ENCODE measurements at places on chromosomes 1 and 21. TPM values are rescaled to one million over a fixed set of nuclear protein-coding genes. Genes with fewer than 3 reads are reported as not detected.

DNA sequence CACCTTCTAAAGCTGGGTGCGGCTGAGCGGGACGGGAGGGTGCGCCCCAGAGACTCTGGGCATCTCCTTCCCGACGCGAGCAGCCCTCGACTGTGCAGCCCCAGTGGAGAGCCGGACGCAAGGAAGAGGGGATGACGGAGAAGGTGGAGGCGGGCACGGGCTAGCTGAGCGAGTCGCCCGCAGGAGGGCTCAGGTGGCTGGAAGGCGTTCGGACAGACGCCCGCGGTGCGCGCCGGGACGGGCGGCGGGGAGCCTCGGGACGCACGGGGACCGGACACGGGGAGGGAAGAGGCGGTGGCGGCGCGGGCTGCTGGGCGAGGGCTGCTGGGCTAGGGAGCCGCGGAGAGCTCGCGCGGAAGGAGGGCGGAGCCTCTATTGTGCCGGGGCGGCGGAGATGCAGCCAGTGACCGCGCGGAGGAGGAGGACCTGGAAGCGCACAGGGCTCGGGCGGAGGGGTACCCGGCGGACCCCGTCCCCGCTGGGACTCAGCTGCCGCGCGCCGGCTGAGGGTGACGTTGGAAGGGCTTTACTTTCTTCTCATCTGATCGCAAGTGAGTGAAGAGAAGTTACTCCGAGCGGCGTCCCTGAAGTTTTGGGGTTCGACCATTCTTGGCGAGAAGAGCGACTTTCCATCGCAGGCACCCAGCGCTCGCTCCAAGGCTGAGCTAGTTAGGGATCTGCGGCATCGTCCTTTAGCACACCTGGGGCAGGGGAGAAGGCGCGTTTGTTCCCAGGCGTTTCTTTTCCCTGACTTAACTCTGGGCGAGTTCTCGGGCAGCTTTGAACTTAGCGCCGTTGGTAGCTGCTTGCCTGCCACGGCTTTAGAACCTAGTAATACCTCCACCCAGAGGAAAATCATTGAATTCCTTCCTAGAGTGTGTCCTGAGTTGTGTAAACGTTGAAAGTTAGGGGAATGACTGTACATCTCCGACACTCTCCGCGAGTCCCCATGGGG, at the start of gene OLFML2B:
OLFML2B (minus strand) TSS at position 323 of the 955 bp plus-strand sequence. CDS start 439 bp downstream, outside the sequence.
- H3K27ac ChIP-seq, result peak within 1 kb of the TSS; percentile 66
- H3K4me3 ChIP-seq, result peak within 1 kb of the TSS; percentile 68
- H3K36me3 ChIP-seq, result no peaks in the 10 kb centered on the region
- peaks cover 34% of the 10 kb centered on the region for H3K27me3 ChIP-seq
- peak; percentile 75 for DNase-seq
- H3K4me1 ChIP-seq, result peaks cover 39% of the 10 kb centered on the region

IL20 gene
- total RNA-seq, result not detected

GRCh38 chr1:24022581-24023361, 42.6 kb upstream of the SRSF10 start:
- no peak overlapping the region for H3K4me3 ChIP-seq
- peaks cover 42% of the 10 kb centered on the region for H3K4me1 ChIP-seq
- no peaks in the 10 kb centered on the region for H3K36me3 ChIP-seq
- H3K27ac ChIP-seq, result no peak overlapping the region
- DNase-seq, result no peak

DCST1 gene
- not detected for total RNA-seq

DNA sequence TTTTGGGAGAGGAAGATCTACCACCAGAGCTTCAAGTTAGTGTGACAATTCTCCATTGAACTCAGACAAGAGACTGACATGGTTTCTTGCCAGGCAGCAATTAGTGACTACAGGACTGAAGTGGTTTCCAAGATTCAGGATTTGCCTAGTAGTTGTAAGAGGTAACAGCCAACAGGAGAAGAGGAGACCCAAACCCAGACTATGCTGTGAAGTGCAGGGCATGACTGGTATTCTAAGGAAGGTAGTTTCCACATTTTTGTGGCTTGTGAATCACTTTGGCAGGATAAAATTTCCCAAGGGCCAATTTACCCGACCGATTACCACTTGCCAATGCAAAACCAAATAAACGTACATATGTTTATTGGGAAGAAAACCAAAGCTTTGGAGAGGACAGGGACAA, 14.7 kb upstream of the RAP1A start:
- no peaks in the 10 kb centered on the region for H3K27me3 ChIP-seq
- no peak for DNase-seq
- H3K4me1 ChIP-seq, result peaks cover 33% of the 10 kb centered on the region

- H3K4me1 ChIP-seq, result peaks cover 42% of the 10 kb centered on the region
- DNase-seq, result peak; percentile 75
- no peak overlapping the region for H3K4me3 ChIP-seq
- peak overlapping the region; percentile 64 for H3K27ac ChIP-seq
- no peaks in the 10 kb centered on the region for H3K36me3 ChIP-seq
Observed at GRCh38 chr1:27656157-27656893, 15.7 kb downstream of the IFI6 start.

GRCh38 chr1:233113009-233113879, 162.8 kb downstream of the NTPCR start:
- H3K36me3 ChIP-seq, result no peaks in the 10 kb centered on the region
- no peaks in the 10 kb centered on the region for H3K27me3 ChIP-seq
- peak overlapping the region; percentile 76 for H3K27ac ChIP-seq
- DNase-seq, result peak; percentile 82
- H3K4me3 ChIP-seq, result peak overlapping the region; percentile 7

GLIS1 gene
- not detected for total RNA-seq

CNR2 gene
- not detected for total RNA-seq

GRCh38 chr21:39630827-39631226, 18.1 kb downstream of the B3GALT5 start:
- no peaks in the 10 kb centered on the region for H3K4me1 ChIP-seq
- no peak for DNase-seq
- no peak overlapping the region for H3K27ac ChIP-seq

- no peaks in the 10 kb centered on the region for H3K27me3 ChIP-seq
- no peaks in the 10 kb centered on the region for H3K4me1 ChIP-seq
- no peak for DNase-seq
Observed at GRCh38 chr1:171661076-171661650, 8.7 kb upstream of the MYOC start.

DNA sequence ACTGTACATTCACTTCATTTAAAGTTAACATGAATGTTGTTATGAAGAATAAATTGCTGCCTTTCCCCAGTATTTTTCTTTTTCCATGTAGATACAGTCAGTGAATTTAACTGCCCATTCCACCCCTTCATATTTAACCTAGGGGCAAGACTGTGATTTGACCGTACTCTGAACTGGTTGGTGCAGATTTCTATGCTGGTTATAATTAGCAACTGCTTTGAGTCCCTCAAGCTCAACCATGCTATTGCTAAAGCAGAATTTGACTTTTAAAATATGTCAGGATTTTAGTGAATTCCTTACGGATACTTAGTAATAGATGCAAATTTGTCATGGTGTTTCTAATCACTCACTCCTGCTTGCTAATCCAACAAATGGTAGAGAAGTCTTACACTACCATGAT, 57.2 kb downstream of the IGSF5 start:
- H3K4me1 ChIP-seq, result no peaks in the 10 kb centered on the region
- DNase-seq, result no peak
- no peak overlapping the region for H3K27ac ChIP-seq

Data from lower lobe of right lung (tissue), 2 donors.